ENCODE measurements at places on chromosomes 3 and 15.

DNA sequence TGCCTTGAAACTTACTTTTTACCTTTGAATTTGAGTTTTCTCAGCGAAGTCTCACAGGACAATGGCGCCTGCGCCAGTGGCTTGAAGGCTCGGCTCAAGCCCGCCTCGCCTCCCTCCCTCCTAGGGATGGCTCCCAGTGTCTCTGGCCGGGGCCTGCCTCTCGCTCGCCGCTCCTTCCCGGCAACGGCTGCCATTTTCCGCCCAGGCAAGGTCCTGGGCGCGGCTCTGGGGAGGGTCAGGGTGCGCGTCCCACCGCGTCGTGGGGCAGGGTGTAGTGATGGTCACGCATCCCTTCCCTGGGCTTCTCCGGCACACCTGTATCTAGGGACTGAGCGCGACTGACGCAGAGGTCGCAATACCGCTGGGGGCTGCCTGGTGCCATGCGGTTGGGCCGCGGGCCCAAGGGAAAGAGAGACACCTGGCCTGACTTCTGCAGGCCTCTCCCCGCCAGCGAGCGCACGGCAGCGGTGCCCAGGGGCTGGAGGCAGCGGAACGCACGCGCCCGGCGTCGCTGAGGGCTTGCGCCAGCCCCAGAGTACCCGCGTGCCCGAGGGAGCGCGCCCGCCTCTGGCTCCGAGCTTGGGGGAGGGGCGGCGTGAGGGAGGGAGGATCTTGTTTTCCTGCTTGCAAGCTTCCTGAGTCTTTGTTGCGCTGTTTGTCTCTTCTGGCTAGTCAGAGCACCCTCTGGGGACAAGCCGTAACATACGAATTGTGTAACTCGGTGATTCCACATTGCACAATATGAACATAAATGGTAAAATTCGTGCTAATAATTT, 20.7 kb upstream of the FEM1B start:
- DNase-seq, result peak; percentile 58

GRCh38 chr15:39699516-39700374, 82.9 kb downstream of the FSIP1 start:
- DNase-seq, result no peak

- DNase-seq, result no peak
Measured at GRCh38 chr3:185726254-185726967, 98.4 kb downstream of the IGF2BP2 start.

GRCh38 chr15:96047255-96047931, 283.1 kb upstream of the NR2F2 start:
- DNase-seq, result no peak

DNA sequence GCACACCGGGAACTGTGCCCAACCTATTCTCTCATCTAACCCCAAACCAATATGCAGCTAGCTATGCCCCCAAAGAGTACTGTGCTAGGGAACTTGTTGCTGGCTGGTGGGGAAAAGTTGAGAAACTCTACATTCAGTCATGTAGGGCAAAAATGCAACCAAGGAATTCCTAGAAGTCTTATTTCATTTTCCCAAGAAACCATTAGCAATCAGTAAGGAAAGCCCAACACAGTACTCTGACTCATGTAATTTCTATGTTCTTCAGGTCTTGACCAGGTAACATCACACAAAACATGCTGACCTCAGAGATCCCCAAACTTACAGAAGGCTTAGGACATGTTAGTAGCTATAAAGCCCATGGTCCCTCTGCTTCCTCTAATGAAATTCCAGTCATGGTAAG, 52.1 kb downstream of the TASOR start:
- no peak for DNase-seq

DNA sequence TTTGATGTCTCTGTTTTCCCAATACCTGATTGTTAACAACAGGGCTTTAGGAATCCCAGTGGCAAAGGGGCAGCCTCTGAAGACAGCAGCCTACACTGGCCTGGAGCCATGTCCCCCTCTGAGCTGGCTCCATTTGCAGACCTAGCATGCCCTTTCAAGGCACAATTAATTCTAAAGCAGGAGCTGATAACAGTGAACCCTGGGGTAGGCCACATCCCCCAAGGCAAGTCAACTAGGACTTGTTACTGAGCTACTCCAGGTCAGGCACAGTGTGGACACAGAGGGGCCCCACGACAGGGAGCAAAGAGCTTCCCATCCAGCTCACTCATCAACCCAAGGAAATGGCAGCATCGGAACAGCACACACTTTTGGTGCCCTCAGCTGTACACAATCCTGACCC, 51.9 kb downstream of the SPSB4 start:
- DNase-seq, result no peak

- DNase-seq, result no peak
Measured at GRCh38 chr3:112012205-112012992, 13.7 kb downstream of the TAGLN3 start.

DNA sequence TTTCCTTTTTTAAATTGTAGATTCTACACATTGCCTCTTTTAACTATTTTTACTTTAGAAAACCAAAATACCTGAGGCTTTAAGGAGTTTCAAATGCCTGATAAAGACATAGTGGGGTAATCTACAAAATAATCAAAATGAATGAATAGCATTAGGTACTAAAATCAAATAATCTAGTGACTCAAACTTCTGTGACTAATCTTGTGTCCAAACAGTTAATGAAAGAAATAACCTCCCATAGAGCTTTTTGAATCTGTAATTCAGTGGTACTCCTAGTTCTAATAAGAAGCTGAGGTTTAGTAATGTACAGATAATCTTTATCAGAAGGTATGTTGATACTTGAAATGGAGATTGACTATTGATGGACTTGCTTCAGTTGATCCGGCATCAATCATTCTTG, 53.0 kb downstream of the DTWD1 start:
- no peak for DNase-seq

- no peak for DNase-seq
Measured at GRCh38 chr15:56906766-56907165, 11.7 kb upstream of the TCF12 start.

- no peak for DNase-seq
Measured at GRCh38 chr15:31341496-31342195, 15.0 kb downstream of the KLF13 start.

GRCh38 chr3:168431491-168431890, 335.8 kb upstream of the GOLIM4 start:
- DNase-seq, result no peak

DNA sequence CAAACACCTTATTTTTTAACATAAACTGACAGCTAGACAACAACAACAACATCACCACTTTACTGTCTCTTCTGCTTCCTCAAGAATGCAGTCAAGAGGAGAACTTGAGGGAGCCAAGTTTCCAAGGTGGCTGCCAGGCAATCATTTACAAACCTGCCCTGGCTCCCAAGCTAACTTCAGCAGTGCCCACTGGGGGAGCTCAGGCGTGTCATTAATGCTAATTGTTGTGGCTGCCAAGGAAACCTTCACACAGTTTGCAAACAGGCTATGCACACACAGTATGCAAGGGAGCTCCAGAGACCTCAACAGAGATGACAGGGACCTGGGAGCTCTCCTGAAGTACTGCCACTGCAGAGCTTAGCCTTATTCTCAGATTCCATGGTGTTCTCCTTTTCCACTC, 2.1 kb downstream of the DZIP1L start:
- DNase-seq, result no peak

- DNase-seq, result no peak
Measured at GRCh38 chr3:179672918-179673317, 20.1 kb downstream of the USP13 start.

DNA sequence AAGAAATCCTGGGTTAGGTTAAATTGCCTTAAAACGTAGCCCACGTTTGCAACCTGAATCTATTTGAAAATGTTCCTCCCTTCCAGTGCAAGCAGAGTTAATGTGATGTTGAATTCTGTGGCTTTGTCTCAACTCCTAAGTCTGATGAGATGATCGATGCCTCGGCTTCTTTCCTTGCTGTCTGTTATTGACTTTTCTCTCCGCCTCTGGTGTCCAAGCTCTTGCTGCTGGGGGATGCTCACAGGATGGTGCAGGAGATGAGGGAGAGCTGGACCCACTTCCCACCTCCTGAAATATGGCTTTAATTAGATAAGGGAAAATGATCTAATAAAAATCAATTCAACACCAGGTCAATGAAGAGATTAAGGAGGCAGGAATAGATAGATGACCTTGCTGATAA, 407.9 kb upstream of the RGMA start:
- DNase-seq, result no peak

DNA sequence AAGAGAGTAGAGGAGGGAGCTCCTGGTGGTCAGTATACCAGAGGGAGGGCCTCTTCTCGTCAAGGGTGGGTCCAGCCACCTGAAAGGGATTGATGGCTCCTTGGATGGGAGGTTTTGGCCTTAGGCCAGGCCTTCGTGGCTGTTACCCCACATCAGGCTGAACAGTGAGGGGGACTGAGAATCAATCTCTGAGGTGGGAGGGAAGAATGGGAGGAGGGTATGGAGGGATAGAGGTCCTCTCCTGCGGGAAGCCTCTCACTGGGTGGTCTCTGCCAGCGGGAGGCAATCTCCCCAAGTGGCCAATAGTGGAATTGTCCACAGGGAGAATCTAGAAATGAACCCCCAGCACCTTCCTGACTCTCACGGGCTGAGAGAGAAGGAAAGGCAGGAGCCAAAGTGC, 53.5 kb downstream of the BSN start:
- DNase-seq, result no peak

DNA sequence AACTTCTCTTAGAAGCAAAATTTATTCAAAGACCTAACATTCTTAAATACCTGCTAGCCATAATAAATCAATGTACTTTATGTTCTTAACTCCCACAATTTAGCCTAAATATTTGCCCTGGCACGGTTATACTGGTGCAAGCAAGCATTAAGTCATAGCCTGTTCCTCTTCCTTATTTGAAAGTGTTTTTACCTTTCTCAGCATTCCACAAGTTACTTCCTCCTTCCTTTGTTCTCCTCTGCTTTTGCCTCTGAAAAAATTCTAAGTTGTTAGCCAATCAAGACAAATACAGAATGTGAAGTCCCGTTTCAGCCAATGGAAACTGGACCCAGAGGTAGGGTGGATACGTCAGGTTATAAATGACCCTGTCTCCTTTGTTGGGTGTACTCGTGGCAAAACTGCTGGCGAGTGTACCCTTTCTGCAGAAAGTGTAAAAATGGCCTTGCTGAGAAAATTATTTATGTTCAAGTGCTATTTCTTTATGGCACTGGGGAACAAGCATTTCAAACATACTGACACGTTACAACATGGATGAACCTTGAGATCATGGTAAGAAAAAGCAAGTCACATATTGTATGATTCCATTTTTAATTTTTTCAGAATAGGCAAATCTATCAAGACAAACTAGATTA, 3.1 kb upstream of the TATDN2 start:
- no peak for DNase-seq

DNA sequence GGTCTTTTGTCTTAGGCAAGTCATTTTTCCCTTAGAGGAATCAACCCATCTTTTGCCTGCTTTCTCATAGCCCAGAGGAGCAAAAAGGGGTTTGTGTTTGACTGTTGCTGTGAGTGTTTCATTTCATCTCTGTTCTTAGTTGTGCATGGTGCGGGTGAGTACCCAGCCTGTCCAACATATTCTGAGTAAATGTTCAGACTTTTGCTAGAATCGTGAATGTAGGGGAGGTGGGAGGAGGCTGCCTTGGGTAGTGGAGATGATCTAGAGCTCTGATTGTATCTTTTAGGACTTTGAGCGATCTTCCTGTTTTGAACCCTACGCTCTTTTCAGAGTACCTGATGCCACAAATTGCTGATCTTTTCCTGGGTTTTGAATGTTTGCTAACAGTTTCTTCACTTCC, 123.1 kb downstream of the ZNF609 start:
- DNase-seq, result no peak

GRCh38 chr3:160091441-160091840, 102.8 kb downstream of the IL12A start:
- no peak for DNase-seq

- no peak for DNase-seq
Measured at GRCh38 chr3:191005790-191006189, 143.3 kb upstream of the GMNC start.

DNA sequence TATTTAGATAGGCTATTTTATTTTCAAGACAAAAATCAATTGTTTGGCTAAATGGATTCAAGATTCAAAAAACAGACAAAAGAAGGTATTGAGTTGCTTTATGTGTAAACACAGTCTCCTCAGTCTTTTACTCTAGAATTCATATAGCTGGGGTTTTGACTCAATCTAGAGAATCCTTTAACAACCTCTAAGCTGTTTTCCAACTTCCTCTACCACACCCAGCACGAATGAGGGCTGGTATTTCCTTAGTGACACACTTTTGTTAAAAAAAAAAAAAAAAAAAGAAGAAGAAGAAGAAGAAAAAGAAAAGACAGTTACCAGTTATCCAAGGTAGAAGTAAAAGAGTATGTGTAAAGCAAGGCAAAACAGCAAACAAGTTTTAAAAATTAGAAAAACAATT, 732.8 kb upstream of the GOLIM4 start:
- no peak for DNase-seq

- DNase-seq, result no peak
Measured at GRCh38 chr3:175746308-175746707, 887.2 kb downstream of the NAALADL2 start.

DNA sequence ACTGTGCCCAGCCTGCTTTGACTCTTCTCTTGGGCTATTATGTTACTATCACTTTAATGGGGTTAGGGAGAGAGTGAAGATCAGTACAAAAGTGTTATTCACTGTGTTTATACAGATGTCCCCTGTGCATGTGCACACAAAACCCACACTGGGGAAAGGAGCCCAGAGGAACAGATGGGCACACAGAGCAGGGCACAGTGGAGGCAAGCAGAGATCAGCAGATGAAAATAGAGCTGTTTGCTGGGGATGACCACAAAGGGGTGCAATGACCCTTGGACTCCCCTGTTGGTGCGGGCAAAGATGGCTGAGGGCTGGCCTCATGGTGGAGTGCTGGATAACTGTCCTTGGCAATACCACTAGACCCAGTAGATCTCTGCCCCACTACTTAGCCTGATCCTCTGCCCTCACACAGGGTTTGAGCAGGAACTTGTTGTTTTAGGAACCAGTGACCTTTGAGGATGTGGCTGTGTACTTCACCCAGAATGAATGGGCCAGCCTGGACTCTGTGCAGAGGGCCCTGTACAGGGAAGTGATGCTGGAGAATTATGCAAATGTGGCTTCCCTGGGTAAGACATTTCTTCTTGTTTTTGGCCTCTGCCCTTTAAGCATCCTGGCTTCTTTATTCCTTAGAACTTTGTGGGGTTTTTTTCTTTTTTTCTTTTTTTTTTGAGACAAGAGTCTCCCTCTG, 5.3 kb downstream of the ZNF620 start:
- no peak for DNase-seq

- DNase-seq, result no peak
Measured at GRCh38 chr3:186807231-186807630, 949 bp upstream of the RFC4 start.

- DNase-seq, result no peak
Measured at GRCh38 chr15:42632105-42632675, 56.8 kb downstream of the STARD9 start.
